ENCODE measurements at places on chromosomes 2 and 18.

DNA sequence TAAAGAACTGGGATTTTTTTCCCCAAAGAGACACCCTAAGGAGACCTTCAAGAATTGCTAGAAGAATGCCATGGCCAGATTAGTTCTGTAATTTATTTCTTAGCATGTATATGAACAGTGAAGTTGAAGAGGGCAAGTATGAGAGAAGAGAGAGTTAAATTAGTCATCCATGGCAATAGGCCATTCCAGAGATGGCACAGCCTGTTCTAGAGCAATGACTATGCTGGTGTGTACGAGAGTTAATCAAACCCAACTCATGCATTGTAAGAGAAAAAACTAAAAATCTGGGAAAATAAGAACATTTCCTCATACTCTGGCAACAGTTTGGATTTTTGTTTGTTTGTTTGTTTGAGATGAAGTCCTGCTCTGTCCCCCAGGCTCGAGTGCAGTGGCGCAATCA, 112.1 kb upstream of the PIK3C3 start:
- no peak for DNase-seq

GRCh38 chr2:222594679-222595078, 61.2 kb downstream of the FARSB start:
- no peak for DNase-seq

- DNase-seq: no peak
These were observed 35.5 kb upstream of the PTH2R start for GRCh38 chr2:208370881-208371633.

- no peak for DNase-seq
These were observed 2.3 kb downstream of the KIF5C start for GRCh38 chr2:148877403-148877740.

DNA sequence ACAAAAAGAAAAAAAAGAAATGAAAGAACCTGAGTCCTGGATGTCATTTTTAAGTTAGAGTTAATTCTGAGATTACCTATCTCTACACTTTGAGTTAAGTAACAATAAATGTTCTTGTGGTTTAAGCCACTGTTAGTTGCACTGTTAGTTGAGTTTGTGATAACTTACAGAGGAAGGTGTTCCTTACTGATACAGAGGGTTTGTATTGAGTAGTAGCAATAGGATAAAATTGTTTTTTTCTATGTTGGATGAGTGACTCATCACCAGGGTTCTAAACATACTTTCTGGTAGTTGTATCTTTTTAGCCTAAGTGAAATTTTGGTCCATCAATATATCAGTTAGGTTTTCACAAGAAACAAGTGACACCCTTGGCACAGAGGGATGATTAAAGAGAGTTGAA, 4.0 kb upstream of the LCLAT1 start:
- DNase-seq: no peak

- no peak for DNase-seq
These were observed 83.4 kb downstream of the AP1S3 start for GRCh38 chr2:223753940-223754339.

DNA sequence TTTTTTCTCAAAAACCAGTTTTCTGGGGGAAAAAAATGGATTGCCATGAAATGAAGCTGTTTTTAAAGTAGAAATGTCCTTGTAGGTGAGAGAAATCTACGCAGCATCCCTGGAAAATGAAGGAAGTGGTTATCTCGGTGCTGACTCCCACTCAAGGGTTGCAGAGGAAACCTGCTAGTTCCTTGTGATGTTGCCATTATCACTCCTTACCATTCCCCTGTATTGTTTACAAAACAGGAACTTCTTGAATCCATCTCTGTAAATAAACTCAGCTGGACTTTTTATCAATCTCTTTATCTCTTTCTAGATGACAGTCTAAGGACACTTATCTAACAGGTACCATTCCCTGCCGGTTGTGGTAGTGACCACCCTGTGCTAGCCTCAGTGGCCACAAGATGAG, 61.2 kb downstream of the FEZ2 start:
- DNase-seq: no peak

GRCh38 chr18:21853016-21853415, 112.4 kb downstream of the MIB1 start:
- no peak for DNase-seq

- DNase-seq: no peak
These were observed 31.4 kb downstream of the MAP4K4 start for GRCh38 chr2:101728865-101729264.

DNA sequence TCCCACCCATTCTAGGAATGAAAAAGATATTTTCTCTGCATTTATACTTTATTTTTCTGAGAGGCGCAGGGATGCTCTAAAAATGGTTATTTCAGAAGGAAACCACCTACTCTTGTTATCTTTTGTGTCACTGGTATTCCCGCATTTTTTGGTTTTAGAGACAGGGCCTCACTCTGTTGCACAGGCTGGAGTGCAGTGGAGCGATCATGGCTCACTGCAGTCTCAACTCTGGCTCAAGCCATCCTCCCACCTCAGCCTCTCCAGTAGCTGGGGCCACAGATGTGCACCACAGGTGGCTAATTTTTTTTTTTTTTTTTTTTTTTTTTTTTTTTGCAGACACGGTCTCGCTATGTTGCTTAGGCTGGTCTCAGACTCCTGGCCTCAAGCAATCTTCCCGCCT, 135.9 kb downstream of the NCK2 start:
- no peak for DNase-seq

DNA sequence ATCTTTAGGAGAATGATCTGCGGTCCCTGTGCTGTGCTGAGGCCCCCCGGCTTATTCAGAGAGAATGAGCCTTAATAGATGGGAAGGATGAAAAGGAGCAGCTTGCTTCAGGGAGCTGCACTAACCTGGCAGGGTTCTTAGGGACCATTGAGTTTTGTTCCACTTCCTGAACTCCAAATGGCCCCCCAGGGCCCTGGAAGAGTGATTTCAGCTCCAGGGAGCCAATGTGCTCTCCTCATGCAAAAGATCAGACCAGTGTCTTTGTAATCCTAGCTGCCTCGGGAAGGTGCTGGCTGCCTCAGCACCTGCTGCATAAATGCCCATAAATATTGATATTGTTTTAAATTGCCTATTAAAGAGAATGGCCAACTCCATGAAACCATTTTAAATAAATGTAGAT, 210.2 kb downstream of the NCK2 start:
- no peak for DNase-seq

GRCh38 chr2:20443276-20443920, 3.5 kb upstream of the RHOB start:
- peak; percentile 15 for DNase-seq

GRCh38 chr2:126858013-126858412, 40.7 kb upstream of the TEX51 start:
- DNase-seq: no peak

Data from NCI-H1417 treated with DMSO at 0.1 percent for 48 hours (cell line).